ENCODE measurements at places on chromosomes 2 and 18.

GRCh38 chr18:5584746-5585417, 41.1 kb upstream of the EPB41L3 start:
- no peak for DNase-seq

GRCh38 chr18:36297417-36298125, at the start of gene FHOD3:
TSS of gene FHOD3 (plus strand) at chr18:36297713. CDS start at chr18:36297836, 123 bp downstream.
- no peak for DNase-seq

- no peak for DNase-seq
These were observed 46.2 kb downstream of the PUM2 start for GRCh38 chr2:20304411-20304810.

DNA sequence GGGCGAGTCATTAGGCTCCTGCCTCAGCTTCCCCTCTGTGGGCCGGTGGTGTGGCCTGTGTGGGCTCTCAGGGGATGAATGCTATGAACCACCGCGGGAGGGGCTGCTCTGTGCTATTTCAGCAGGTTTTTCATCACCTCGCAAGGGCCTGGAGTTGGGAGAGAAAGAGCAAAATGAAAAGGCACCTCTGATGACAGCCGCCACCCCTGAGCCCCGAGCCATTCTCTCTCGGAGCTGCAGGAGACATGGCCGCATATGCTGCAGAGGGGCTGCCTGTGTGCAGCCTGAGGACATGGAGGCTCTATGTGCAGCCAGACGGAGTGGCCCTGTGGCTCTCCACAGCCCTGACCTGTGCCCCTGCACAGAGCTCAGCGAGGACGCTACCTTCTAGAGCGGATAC, 96.2 kb upstream of the CTDP1 start:
- no peak for DNase-seq

GRCh38 chr2:152827944-152828343, 109.5 kb downstream of the ARL6IP6 start:
- no peak for DNase-seq

DNA sequence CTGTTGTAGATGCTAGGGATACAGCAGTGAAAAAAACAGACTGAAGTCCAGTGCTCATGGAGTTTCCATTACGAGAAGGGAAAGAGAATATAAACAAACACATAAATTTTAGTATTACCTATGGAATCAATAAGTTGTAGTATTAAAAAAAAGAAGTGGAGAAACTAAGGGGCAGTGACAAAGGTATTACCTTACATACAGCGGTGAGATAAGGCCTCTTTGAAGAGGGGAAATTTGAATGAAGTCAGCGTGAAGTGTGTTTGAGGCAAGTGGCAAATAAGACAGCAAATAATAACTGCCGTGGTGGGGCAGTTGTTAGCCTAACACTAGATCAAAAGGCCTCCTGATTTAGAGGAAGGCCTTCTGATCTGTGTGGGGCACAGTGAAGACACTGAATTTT, 57.9 kb downstream of the TLK1 start:
- no peak for DNase-seq

DNA sequence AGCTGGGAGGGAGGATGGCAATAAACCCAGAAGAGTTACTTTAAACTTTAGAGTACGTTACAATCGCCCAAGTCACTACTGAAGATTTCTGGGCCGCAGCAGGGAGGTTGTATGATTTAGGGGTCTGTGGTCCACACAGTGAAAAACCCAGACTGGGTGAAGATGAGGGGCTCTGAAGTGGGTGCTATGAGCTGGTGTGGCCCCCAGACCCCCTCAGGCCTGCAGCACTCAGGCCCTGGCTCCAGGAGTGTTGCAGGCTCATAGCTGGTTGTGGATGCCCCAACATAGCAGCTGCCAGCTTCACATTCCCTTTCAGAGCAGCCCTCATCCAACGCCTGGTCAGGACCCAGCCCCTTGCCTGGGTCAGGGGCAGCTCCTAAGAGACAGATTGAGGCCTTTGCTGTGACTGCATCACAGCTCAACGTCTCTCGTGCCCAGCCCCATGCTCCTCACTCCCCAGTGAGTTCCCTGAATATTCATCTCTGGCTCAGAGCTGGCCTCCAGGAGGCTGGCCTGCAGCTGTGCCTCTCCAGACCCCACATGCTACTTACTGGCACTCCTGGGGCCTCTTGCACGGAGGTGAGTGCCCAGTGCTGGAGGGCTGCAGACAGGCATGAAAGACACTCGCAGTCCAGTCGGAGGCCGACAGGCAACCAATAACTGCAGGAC, 94.5 kb upstream of the MYCN start:
- DNase-seq, result no peak

- no peak for DNase-seq
These were observed 60.3 kb downstream of the FARSB start for GRCh38 chr2:222595581-222595980.

GRCh38 chr2:109049022-109049421, 60.0 kb upstream of the EDAR start:
- DNase-seq, result no peak

DNA sequence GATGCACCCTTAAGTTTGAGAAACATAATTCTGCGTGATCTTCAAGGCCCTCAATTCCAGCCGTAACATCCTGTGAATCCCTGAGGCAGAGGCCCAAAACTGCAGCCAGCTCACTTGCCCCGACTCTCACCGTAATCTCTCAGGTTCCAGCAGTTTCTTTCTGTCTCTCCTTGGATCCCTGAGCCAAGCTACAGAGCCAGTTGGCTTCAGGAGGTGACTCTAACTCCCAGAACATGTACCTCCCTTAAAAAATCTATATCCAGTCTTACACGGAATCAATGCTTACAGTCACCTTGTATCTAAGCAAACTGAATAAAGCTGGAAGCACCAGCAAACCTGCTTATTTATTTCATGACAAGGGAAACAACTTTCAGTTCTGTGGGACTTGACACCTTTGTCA, 300.4 kb downstream of the SETBP1 start:
- no peak for DNase-seq

DNA sequence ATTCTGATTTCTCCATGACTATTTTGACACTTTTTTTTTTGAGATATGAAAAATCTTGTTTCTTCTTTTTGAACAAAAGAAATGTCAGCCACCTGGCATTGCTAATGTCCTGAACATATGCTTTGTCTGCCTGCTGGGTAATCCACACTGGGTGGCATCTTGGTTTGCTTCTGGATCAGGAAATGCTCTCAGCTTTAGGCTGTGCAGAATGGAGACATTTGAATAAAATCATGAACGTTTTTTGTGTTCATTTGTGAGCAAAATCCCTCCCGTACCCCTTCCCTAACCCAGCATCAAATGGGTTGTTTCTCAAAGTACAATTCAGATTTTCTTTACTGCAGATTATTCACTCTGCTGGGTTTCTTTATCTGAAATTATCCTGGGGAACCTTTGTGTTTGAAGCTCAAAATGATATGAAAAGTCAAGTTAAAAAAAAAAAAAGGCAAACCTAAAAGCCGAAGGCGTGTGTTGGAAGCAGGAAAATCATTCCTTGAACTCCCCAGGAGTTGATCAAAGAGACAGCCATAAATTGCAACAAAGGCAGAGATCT, 53.4 kb upstream of the KLF7 start:
- DNase-seq, result no peak

- DNase-seq, result no peak
These were observed 329.2 kb upstream of the FIGN start for GRCh38 chr2:164065038-164065437.

DNA sequence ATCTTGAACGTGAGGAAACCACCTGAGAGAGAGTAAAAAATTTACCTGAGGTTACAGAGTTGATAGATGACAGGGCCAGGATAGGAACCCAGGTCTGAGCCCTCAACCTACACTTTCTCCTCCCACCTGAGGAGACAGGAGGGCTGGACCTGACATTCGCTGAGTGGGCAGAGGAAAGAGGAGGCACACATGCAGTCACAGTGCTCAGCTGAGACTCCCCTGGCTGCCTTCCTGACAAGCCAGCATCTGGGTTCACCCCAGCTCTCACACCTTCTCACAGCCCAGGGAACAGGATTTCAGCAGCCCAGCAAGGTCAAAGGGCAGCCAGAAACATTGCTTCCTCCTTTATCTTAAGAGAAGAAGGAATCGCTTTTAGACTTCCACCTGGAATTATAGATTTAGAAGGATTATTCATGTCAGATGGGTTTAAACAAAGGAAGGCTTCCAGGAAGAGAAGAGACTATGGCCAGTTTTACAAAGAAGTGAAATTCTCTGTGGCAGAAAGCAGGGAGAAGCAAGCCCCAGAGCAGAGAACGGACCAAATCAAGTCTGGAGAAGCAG, 18.1 kb upstream of the PKDCC start:
- DNase-seq, result no peak

DNA sequence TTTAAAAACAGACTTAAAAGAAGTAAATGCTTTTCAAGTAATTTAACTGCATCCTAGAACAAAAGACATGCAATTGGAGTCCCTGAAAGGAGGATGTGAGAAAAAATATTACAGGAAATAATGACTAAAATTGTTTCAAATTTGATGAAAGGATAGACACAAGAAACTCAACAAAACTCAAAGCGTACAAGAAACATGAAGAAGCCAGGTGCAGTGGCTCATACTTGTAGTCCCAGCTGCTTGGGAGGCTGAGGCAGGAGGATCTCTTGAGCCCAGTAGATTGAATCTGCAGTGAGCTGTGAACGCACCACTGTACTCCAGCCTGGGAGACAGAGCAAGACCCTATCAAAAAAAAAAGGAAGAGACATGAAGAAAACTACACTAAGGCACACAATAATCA, 118.1 kb upstream of the SLC39A10 start:
- DNase-seq, result no peak

DNA sequence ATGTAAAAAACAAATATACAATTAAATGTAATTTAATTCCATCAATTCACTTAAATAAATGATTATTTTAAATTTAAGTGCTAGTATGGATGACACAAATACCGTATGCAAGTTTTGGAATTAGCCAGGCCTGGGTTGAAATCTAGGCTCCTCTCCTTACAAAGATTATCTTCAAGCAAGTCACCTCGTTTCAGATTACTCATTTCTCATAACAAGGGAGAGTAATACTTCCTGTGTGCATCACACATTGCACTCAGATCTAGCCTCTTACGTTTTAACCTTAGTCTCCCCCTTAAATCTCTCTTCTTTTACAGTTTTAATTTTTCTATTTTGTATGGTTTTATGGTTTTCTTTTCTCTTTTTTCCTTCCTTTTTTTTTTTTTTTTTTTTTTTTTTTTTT, 1475.9 kb upstream of the NXPH2 start:
- no peak for DNase-seq

GRCh38 chr2:236997069-236997715, 88.5 kb upstream of the COPS8 start:
- DNase-seq, result no peak

DNA sequence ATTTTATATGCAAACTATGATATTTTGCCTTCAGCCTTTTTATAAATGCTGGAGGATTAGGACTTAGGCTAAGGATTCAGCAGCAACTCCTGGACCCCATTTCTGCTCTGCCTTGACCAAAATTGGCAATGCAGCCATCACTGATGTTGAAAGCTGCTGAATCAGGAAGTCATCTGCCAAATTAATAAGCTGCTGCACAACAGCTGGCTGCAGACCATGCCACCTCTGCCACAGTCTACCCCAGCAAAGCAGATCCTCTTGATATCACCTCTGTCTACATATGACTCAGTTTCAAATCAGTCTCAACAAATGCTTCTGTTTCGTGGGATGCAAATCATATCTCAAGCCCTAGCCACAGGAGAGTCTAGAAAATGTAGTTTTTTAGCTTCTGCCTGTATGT, 7.1 kb upstream of the SOS1 start:
- no peak for DNase-seq

DNA sequence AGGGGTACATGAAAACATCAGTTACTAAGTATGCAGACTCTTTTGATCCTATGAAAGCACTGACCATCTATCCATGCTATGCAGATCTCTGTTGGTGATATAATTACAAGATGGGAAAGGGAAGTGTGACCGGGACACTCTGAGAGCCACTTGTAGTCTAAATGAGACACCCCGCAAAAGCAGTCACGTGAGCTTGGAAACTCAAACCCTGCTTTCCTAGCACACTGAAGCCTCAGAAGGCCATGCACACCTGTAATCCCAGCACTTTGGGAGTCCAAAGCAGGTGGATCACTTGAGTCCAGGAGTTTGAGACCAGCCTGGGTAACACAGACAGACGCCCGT, 137.5 kb downstream of the INO80D start:
- DNase-seq, result no peak

GRCh38 chr2:230660294-230661060, 52.2 kb upstream of the CAB39 start:
- DNase-seq, result no peak

DNA sequence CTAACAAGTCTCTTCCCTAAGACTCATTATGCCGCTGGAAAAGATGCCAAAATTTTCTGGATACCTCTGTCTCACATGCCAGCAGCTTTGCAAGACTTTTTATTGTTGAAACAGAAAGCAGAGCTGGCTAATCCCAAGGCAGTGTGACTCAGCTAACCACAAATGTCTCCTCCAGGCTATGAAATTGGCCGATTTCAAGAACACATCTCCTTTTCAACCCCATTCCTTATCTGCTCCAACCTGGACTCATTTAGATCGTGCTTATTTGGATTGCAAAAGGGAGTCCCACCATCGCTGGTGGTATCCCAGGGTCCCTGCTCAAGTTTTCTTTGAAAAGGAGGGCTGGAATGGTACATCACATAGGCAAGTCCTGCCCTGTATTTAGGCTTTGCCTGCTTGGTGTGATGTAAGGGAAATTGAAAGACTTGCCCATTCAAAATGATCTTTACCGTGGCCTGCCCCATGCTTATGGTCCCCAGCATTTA, 26.3 kb downstream of the DHRS9 start:
- DNase-seq, result no peak

GRCh38 chr2:178106053-178106452, 6.2 kb upstream of the RBM45 start:
- DNase-seq, result no peak

GRCh38 chr18:77160515-77160914, 27.9 kb upstream of the MBP start:
- no peak for DNase-seq

DNA sequence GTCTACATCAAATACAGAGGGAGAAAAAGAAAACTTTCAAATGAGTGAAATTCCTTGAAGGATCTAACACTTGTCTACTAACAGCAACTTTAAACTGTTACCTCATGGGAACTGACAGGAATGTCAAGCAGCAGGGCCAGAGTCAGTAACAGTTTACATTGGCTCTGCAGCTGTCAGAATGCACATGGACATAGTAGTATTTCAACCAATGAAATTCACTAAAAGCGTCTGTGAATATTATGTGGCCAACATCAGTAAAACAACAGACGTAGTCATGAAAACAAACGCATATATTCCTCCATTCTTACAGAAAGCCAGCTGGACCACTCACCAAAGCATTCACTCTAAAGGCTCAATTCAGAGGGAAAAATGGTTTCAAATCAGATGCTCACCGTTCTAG, 79.3 kb upstream of the RNU4ATAC start:
- DNase-seq, result no peak

DNA sequence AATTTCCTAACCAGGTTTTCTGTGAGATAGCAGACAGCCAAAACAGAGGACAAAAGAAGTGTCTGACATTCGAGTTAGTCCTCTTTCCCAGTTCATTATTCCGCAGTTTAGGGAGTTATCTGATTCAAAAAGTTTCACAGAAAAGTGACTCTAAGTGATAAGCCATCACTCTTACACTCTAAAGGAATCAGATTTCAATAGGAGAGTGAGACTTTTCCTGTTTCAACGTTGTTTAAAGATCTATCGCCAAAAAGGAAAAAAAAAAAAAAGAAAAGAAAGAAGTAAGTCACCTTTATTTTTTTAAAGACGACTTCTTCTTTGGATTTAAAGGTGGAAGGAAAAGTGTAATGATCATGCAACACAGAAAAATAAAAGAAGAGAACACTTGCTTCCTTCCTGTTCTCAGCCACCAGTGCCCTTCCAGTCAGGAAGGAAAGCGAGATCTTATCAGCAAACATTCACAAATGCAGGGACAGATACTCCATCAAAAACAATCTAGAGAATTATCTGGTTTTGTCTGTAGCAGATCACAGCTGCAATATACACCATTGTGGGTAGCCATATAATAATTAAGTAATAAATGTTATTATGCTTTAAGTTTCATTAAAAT, 49.8 kb downstream of the TFPI start:
- no peak for DNase-seq
